Stimulated activated naive B cell treated with anti-CD40 and anti-IgM and Interleukin-4, amounts not matched to agents 10 μg/mL and 1 μg/mL and 100 μg/mL, for 72 hours (primary cell): ENCODE measurements at places on chromosomes 11 and 22.

DNA sequence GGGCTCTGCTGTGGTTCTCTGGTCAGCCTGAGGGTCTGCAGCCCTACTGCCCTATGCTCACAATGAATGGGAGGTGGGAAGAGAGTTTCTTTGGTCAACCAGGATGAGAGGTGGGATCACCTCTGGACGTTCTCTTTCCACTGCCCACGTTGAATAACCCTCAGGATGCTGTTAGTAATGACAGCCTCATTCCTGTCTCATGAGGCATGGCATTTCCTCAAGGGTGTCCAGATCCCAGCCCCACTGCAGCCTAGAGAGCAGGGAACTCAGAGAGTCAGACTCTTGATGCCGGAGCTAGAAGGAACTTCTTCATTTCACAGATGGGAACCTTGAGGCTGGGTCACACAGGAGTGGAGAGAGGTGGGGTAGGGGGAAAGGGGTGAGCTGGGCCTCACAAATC lies 196.0 kb downstream of the CEP164 start:
- DNase-seq: no peak

DNA sequence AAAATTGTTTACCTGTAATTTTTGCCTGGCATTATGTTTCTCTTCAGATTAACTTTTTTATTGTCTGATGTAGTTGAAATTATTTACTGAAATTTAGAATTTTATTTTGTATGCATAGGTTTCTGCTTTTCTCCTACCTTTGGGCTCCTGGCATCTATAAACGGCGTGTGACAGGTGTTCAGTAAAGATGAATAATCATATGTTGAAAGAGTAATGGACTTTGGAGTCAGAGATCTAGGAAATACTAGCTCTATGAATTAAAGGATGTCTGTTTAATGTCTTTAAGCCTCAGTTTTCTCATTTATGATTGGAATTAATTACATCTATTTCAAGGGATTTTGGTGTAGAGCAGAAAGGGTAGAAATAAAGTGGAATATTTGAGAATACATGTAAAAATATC lies 7.2 kb upstream of the ANGPTL5 start:
- DNase-seq: no peak

GRCh38 chr11:61034704-61035525 lies 63.4 kb downstream of the CD6 start:
- DNase-seq: no peak

GRCh38 chr11:119523539-119524157 lies 100.7 kb upstream of the THY1 start:
- DNase-seq: no peak

- peak; percentile 69 for DNase-seq
Measured at GRCh38 chr11:64742889-64743590, 902 bp downstream of the RASGRP2 start.

DNA sequence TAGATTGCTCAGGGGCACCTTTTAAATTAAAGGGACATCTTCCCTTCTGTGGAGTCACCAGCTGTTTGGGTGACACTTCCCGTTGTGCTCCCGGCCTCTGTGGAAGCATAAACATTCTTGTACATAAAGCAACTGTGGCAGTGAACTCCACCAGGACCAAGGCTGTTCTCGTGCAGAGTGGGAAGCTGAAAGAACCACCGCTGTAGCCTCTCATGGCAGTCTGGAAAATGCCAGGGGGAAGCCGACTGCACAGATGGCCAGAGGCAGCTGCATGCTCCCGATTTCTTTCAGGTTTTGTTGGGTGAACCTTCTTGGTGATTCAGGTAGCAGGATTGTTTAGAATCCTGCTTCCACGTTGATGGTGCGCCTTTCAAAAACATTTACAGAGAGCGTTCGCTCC lies 10.3 kb downstream of the UBASH3B start:
- no peak for DNase-seq

GRCh38 chr11:29318134-29318845 lies 698.5 kb downstream of the KCNA4 start:
- DNase-seq: no peak

DNA sequence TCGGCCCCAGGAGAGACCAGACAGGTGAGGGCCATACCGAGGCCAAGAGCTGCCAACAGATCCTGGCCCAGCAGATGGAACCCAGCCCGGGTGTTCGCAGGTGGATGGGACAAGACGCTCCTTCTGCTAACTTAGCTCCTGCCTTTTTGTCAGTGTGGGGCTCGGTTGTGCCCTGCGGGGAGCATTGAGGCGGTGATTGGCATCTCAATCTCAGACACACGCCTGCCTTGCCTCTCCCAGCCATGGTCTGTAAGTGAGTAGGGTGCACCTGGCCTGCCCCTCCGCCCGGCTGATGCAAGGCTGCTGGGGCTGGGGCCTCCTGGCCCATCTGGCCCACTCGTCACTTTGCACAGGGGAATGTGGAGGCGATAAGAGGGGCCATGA lies 350.1 kb downstream of the TBC1D22A start:
- DNase-seq: no peak

GRCh38 chr22:21613553-21614233 lies 16.1 kb downstream of the YDJC start:
- DNase-seq: no peak

DNA sequence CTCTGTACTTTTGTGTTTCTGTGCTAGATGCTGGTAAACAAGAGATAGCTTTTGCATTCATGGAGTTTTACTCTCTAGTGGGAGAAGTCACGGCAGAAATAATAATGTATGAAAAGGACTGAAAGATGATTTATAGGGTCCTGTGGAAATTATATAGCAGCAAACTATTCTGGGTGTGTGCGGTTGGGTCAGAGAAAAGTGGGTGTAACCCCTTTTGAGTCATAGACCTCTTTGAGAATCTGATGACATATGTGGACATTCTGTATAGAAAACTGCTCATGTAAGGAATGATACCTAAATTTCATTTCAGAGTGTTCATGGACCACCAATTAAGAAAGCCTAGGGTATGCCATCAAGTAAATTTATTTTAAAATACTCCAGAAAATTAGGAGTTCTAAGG lies 54.4 kb downstream of the TMEM135 start:
- no peak for DNase-seq

DNA sequence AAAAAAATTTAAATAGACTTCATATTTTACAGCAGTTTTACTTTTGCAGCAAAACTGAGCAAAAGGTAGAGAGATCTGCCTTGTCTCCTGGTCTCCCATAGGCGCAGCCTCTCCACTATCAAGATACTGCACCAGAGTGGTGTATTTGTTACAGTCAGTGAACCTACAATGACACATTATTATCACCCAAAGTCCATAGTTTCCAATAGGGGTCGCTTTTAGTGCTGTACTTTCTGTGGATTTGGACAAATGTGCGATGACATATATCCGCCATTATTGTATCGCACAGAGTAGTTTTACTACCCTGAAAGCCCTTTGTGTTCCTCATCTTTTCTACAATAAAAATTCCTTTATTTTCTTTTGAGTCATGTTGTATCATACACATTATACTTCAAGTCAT lies 153.2 kb upstream of the CCDC179 start:
- DNase-seq: no peak

GRCh38 chr11:79678780-79679452 lies 238.1 kb upstream of the TENM4 start:
- no peak for DNase-seq
